ENCODE measurements at places on chromosomes 3 and 15.

DNA sequence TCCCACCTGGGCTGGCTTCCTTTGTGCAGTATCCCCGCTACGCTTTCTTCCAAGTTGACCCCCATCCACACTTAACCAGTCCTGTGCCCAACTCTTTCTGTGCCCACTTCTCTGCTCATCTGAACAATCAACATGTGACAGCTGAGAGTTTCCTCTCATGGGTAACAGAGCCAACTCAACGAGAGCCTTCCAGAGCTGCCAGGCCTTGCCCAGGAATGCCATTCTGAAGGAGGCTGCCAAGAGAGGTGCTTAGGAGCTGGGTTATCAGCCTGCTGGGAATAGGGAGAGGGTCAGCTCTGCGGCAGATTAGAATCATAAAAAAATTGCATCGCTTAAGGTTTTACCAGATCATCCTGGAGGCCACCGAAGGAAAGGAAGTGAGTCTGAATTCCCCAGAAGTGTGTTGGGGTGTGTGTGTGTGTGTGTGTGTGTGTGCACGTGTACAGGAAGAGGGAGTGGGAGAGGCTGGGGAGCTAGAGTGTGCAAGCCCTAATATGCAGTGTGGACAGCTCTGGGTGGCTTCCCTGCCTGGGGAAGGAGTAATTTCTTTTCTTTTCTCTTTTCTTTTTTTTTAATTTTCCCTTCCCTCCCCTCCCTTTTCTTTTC lies 66.7 kb downstream of the ITGA11 start:
- no peak for DNase-seq

DNA sequence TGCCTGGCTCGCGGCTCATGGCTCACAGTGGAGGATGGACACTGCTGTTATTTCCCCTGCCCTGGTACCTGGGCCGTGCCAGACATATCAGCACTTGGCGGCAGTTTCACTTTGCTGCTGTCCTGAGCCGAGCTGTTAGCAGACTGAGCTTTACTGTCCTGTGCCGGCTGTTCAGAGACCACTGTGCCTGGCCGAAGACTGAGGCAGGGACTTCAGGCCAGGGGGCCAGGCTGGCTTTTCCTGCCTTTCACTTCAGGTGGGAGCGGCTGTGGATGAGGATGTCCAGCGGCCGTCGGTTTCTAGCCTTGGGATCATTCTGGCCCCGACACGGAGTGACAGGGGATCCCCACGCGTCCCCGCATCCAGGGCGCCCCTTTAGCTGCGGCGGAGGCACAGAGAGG lies 1.1 kb downstream of the ATP10A start:
- DNase-seq = no peak

DNA sequence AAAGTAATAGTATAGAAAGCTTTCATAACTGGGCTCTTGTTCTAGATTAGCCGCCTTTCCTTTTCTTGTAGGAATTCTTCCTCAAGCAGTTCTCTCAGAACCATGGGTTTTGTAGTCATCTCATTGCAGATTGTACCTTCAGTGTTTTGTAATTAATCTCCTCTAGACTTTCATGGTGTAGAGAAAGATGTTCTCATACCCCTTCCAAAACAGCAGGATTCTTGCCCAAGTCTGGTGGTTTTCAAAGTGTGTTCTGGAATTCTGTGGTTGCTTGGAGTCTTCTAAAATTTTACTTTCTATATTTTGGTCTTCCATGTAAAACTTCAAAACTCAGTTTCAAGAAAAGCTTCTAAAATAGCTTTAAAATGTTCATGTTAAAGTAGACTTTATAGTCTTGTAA lies 293.8 kb downstream of the PTPRG start:
- DNase-seq = no peak

DNA sequence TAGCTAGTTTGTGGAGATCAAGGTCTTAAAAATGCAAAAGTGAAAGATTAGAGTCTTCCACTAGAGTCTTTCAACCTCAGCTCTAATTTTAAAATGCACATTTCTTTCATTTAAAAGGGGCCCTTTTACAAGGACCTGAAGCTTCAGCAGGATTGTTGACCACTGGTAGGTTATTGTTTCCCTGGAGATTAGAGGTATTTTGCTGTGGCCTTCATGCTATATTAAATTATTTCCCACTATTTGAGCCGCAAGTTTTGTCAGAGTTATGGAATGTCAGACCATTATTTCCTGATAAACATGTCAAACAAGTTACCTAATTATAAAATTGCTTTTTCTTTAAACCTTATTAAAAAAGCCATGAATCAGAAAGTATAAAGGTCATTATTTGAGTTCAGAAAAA lies 103.1 kb upstream of the CCNL1 start:
- DNase-seq = no peak

DNA sequence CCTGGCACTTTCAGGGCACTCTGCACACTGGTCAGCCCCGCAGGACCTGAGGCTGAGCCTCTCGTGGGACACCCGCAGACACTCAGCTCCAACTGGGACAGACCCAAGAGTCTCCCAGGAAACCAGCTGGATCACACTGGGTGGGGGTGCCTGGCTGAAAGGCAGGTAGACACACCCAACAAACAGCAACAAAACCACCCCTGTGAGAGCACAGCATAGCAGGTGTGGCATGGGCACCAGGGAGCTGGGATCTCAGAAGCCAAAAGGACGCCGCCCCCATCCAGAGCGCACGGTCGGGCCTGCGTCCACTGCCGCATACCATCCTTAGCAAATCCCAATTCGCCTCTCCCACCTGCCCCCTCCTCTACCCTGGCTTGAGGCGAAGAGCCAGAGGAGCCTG lies 154.2 kb upstream of the LINGO1 start:
- DNase-seq = no peak

DNA sequence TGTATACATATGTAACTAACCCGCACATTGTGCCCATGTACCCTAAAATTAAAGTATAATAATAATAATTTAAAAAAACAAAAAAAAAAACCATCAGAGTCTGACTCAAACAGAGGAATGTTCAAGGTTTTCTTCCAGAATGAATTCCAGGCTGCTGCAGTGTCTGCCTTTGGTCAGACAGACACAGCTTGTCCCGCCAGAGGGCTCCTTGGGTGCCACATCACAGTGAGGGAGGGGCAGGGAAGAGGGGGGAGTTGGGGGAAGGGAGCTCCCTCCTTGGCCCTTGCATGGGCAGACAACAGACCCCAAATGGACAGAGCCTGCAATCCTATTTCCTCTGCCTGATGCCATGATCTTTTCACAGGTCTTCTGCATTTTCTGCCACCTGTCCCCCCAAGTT lies 36.5 kb downstream of the ITGB5 start:
- no peak for DNase-seq

DNA sequence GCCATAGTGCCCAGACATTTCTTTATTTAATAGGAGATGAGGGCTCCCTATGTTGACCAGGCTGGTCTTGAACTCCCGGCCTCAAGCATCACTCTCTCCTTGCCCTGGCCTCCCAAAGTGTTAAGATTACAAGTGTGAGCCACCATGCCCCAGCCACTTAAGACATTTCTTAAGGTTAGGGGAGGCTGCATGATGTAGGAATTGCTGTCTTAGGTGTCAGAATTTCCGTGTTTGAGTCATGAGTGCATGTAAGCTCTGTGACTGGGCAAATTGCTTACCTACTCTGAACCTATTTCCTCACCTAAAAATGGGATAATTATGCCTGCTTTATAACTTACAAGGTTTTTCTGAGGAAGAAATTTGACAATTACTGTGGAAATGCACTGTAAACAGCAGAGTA lies 34.2 kb upstream of the SIAH2 start:
- DNase-seq = no peak

DNA sequence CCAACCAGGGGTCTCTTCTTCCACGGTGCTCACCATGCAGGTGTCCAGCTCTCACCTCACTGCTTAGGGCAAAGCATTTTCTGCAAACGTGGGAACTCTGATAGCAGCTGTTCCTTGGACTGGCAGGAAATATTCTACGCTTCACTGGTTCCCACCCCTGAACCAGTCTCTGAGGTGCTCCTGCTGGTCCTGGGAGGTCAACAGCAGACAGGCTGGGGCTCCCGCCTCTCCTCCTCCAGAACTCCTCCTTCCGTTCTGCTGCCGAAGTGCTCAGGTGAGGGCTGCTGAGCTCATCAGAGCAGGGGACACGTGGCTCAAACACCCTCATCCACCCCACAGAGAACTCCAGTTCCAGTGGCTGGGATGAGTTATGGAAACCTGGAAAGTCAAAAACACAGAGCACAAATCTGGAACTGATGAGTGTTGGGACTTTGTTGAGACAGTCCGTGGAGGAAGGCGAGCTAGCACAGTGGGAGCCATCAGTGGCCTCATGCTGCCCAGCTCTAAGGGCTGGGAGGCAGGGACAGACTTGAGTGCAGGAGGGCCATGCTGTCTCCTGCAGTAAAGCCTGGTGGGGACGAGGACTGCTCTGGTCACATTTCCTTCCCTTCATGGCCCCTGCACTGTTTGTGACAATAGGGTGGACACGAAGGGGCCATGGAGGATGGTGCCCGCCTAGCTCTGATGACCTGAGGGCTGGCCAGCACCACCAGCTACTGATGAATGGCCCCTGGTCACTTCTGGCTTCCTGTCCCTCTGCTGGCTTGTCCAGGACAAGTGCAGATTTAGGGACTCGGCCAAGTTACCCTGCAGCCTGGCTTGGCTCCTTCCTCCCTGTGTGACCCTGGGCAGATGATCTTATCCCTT lies 137.8 kb downstream of the KLF13 start:
- no peak for DNase-seq

- no peak for DNase-seq
Observed at GRCh38 chr3:192505731-192506130, 221.6 kb downstream of the FGF12 start.

- DNase-seq = no peak
Observed at GRCh38 chr3:161108840-161109239, 3.7 kb upstream of the B3GALNT1 start.

DNA sequence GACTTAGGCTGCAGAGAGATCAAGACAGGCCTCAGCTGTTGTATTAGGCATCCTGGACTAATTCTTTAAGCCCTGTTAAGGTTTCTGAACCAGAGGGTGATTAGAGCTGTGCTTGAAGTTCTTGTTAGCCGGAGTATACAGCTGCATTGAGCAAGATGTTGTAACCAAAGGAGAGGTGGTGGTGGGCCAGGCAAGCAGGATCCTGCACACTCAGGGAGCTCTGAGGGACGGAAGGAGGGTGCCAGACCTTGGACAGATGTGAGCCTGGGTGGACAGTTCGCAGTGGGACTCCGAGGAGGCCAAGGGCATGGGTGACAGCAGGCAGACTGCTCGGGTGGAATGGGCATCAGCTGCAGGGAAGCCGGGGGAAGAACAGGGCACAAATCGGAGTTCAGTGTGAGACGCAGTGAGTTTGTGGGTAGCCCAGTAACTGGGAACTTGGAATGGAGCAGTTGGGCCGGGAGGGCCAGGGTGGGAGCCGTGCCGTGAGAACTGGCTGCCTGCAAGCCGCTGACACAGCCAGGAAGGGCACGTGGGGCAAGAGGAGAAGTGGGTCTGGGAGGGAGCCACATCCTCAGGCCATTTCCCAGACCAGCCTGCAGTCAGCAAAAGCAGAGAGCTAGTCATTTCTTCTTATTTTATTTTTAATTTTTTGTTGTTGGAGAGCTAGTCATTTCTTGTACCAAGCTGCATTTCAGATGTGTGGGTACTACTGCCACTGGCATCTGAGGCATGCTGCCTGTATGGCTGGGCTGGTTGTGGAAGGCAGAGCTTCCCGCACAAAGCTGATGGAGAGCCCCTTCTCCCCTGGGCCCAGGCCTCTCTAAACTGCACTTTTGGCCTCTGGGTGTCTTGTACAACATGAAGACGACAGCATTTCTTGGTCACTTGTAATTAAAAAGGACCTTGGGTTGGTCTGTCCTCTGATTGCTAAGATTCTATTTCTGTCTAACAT lies 61.0 kb downstream of the PGPEP1L start:
- no peak for DNase-seq

DNA sequence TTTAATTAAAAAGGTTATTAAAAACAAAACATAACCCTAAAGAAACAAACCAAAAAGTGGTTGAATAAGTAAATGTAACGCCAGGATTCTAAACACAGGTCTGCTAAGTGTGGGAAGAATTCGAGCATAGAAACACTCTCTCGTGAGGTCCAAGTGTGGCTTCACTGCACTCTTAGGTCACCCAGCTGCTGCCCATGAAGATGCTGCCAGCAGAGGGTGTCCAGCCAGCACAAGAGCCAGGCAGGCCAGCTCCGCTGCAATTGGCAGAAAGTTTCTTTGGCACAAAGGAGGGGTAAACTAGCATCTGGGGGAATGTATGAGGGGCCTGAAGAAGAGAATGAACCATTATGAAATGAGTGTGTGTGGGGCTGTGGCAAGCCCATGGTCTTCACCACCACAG lies 215.7 kb upstream of the FEZF2 start:
- no peak for DNase-seq

DNA sequence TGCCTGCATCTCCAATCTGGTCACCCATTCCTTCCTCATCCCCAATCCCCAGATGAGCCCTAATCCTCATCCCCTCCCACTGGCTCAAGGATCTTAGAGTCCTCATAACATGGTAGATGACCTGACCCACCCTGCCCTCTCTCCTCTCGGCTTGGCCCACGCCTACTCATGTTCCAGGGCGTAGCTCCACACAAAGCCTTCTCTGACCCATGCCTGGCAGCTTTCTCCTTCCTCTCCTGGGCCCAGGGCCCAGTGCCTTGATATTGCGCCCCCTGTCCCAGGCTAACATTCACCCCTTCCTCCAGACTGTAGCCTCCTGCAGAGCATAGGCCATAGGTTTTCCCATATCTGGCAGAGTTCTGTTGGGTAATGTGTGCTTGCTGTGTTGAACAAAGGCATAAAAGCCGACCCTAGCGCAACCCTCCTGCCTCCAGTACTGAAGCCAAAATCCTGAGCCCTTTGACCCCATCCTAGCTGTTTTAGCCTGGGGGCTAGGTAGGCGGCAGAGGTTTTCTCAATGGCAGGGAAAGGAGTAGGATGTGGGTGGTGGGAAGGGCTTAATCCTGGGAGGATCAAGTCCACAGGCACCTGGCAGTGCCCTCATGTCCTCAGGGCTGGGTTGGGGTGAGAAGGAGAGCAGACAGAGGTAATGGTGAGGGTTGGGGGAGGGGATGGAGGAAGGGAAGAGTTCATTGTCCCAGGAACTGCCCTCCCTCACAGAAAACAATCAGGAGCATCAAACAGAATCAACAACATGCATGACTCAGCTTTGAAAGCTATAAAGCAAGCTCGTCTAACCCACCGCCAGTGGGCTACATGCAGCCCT lies 35.5 kb downstream of the MESD start:
- DNase-seq = no peak

GRCh38 chr15:70799667-70800450 lies 36.5 kb upstream of the UACA start:
- DNase-seq = no peak

DNA sequence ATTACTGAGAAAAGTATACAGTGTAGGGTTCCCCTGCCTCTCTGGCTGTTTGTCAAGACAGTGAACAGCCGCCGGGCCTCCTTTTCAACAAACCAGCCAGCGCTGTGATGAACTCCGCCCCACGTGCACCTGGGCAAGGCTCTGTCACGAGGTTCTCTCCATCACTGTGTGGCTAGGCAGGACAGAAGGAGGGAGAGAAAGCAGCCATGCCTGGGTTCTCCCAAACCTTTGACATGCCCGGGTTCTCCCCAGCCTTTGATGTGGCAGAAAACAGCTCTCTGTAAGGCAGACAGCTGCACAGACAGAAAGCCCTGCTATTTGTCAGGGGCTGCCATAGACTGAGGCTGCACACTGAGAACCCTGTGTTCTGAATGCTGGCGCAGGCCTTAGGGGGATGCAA lies 101.4 kb upstream of the TRPM1 start:
- DNase-seq = no peak

GRCh38 chr3:81851176-81851575 lies 89.7 kb upstream of the GBE1 start:
- no peak for DNase-seq

Measured in activated T-helper 1 cell treated with anti-CD3 and anti-CD28 coated beads, Interleukin-2, amount 50 U/mL, for 16 hours (primary cell).